Esophagus squamous epithelium (tissue), 5 donors: ENCODE measurements at places on chromosomes 2 and 18. TPM values are rescaled to one million over a fixed set of nuclear protein-coding genes. Genes with fewer than 3 reads are reported as not detected.

GRCh38 chr2:105390454-105390853 lies 8.4 kb downstream of the FHL2 start:
- DNase-seq = no peak

Gene PROKR1
- total RNA-seq = not detected

DNA sequence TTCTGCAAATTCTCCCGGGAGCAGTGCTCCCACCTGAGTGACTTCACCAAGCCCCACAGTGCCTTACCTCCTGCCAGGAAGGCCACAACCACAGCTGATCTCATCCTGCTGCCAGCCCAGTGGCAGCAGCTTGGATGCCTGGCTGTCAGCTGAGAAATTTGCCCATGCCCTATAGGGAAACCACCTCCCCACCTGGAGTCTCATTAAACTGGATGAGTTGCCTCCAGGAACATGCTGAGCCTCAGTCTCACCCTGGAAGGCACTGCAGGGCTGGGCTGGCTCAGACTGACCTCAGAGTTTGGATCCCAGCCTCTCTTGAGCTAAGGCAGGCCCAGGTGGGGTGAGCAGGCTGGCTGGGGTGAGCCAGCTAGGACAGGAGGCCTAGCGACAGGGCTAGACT lies 23.3 kb downstream of the REEP1 start:
- DNase-seq = no peak

GRCh38 chr2:204691911-204692510 lies 146.7 kb downstream of the PARD3B start:
- DNase-seq = no peak

GRCh38 chr2:132620115-132620514 lies 49.9 kb downstream of the LYPD1 start:
- DNase-seq = no peak

GRCh38 chr2:27003857-27004256 lies 28.9 kb upstream of the TMEM214 start:
- no peak for DNase-seq

- no peak for DNase-seq
Observed at GRCh38 chr2:139353874-139354273, 573.7 kb upstream of the NXPH2 start.

GRCh38 chr2:105510761-105511528 lies 112.1 kb upstream of the FHL2 start:
- DNase-seq = no peak

DNA sequence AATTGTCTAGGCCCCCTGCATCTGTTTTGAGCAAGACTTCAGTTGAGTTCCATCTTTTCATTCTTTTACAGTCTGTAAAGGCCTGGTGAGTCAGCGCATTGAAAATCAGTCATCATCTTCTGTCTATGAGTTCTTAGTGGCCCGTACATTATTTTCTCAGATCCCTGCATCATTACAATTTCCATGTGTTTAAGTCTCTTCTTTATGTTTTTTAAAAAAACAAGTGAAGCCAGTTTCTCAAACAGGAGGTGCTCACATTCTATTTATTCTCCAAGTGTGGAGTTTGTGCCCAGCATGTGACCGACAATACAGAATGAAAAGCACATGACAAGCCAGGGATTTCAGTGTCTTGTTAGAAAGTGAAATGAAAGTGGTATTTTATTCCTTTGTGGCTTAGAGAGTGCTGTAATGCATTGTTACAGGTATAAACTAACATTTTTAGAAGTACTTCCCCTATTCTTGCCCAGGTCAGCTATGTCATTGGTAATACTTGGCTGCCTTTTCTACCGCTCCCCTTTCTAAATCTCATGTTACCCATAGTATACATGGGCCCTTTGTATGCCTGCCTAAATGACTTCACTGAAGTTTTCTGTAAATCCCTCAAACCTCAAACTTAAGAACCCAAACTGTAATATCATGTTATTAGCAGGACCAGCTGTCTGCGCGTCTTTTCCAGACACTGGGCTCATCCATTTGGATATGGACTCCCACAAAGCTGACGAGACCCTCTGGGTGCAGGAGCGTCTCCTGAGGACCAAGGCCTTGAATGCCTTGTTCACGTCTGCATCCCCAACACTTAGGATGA lies 67.6 kb downstream of the FEZ2 start:
- no peak for DNase-seq

GRCh38 chr2:220506466-220506865 lies 879.0 kb downstream of the SLC4A3 start:
- no peak for DNase-seq

- no peak for DNase-seq
Observed at GRCh38 chr2:98573426-98573825, 34.9 kb downstream of the COA5 start.

DNA sequence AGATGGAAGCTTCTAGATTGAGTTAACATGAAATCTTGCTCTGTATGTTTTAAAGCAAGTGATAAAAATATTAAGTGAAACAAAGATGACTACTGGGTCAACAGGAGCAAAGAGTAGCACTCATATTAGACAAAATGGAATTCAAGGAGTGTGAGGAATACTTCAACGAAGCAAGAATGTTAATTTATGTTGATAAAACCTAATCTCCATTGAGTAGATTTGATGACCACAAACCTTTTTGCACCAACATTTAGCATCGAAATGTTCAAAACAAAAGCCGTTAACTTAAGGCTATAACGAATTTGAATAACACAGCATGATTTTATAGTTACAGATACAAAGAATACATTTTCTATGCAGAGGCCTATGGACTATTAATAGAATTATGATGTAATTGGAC lies 35.7 kb downstream of the MRPS9 start:
- no peak for DNase-seq

Gene HOXD11
- total RNA-seq = not detected

- no peak for DNase-seq
Observed at GRCh38 chr2:54470266-54470938, 14.3 kb downstream of the SPTBN1 start.

GRCh38 chr18:69889009-69889408 lies 58.7 kb downstream of the CD226 start:
- DNase-seq = no peak

- no peak for DNase-seq
Observed at GRCh38 chr2:64646007-64646880, 7.5 kb downstream of the SERTAD2 start.

Gene C2orf66
- not detected for total RNA-seq

Gene SNTG2
- 1.7 TPM for total RNA-seq
